HuH-7.5 (cell line): ENCODE measurements at places on chromosomes 7 and 10.

GRCh38 chr10:131857156-131858117 is 43.4 kb upstream of the PPP2R2D start:
- DNase-seq: no peak

- no peak for DNase-seq
Observed at GRCh38 chr7:22630069-22630468, 96.9 kb upstream of the IL6 start.

GRCh38 chr10:97583476-97583875 is 713 bp upstream of the HOGA1 start:
- DNase-seq: no peak

GRCh38 chr7:139658908-139659675 is 118.7 kb downstream of the HIPK2 start:
- no peak for DNase-seq

DNA sequence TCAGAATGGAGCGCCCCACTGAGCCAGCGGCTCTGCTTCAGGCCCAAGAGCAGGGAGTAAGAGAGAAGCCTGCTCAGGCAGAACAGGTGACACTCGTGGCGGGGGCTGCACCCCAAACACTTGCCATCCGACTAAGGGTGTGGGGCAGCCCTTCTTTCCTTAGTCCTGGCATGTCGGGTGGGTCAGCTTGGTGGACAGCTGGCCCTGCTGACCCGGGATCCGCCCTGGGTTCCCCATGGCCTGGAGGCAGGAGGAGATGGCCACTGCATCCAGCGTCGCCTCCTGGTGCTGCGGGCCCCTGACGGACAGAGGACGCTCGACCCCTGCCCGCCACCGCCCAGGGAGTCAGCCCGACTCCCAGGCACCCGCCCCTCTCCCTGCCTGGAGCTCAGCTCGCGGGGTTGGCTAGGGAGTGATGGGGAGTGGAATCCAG is 1.2 kb upstream of the PAOX start:
- peak; percentile 70 for DNase-seq

DNA sequence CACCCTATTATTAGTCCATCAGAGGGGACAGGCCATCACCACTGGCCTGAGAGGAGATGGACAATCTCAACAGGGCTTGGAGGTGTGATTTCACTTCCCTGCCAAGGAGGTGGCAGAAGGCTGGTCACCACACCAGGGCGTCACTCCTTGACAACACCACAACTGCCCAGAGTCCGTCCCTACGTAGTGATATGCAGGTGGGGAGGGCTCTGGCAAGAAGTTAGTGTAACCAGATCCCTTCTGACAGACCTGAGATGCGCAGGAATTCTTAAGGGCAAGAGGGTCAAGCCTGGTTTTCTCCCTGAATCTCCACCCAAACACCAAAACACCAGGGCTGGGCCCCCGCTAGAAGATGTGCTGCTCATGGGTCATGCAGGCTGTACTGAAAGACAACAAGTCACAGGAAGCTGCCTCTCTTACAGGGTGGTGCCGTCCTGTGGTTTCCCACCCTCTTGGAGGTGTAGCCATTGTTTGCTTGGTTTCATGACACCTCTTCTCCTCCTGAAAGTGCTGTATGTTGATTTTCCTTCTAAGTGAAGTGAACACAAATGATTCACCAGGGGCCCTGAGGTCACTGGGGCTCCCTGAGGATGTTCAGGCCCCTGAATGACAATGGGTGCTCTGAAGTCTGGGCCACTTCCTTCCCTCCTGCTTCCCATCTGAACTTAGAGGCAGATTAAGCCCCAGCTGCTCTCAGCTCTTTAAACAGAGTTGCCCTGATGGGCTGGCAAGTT is 27.1 kb downstream of the ATXN7L1 start:
- no peak for DNase-seq

DNA sequence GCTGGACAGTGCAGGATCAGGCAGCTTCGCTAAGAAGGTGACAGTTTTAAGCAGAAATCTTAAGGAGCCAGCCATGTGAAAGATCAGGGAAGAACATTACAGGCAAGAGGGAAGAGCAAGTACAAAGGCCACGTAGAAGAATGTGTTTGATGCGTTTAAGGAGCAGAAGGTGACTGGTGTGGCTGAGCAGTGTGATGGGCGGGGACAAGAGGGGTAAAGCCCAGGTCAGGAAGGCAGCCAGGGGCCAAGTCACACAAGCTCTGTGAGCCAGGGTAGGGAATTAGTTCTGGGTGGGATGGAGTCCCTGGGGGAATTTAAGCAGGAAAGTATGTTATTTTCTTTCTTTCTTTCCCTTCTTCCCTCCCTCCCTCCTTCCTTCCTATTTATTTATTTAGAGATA is 166.9 kb downstream of the SH3PXD2A start:
- DNase-seq: no peak
